ENCODE measurements at places on chromosomes 7 and 10.

- DNase-seq, result no peak
Measured at GRCh38 chr10:74786126-74786525, 40.3 kb upstream of the KAT6B start.

DNA sequence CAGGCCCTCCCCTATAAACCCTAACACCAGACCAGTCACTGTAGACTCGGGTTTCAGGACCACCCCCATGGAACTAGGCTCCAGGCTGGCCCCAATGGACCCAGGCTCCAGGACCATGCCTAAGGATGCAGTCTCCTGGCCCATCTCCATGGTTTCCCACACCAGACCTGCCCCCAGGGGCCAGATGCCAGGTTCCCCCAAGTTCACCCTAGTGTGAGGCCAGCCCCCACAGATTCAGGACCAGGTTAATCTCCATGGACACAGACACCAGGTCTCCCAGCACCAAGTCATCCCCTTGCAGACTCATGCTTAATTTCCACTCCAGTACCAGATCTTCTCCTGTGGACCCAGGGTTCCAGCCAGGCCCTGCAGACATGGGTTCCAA lies 103.8 kb upstream of the LANCL2 start:
- DNase-seq, result no peak

DNA sequence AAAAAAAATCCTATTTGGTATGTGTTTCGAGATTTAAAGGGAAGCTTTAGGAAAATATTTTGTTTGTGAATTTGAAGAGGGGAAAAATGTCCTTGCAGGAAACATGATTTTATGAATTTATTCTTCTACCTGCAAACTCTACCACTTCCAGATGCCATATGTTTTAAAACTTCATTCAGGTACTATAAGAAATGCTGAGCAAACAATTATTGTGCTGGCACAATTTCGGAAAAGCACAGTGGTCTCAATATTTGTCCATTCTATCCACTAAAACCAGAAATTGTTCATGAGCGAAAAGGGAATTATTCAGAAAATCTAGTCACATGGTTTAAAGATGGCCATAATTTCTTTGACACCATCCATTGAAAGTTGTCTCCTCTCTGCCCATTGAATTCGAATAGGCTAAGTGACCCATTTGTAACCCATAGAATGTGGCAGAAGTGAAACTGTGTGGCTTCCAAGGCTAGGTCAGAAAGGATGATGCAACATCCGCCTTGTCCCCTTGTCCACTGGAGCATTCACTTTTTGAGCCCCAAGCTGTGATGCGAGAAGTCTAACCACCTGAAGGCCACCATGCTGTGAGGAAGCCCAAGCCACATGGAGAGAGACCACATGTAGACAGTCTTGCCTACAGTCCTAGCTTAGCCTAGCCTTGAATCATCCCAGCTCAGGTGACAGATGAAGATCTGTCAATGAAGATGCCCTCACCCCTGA lies 189.8 kb upstream of the PRKCQ start:
- no peak for DNase-seq

GRCh38 chr7:47452295-47452694 lies 129.6 kb downstream of the TNS3 start:
- DNase-seq, result no peak

DNA sequence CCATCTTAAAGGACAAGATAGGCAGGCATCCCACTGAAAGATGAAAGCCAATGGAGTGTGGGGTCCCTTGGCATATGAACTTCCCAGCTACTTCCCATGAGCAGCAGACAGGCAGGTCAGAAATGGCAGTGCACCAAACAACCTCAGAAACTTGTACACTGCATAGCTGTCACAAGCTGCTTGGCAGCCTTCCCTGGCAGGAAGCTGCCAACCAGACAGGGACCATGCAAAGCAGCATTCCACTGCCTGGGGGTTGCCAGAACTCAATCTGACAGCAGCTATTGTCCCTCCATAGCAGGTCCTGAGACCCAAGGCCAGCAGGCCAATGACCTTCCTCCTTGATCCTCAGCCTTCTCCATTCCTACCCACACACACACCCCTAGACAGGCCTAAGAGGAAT lies 139.5 kb downstream of the PLCE1 start:
- no peak for DNase-seq

GRCh38 chr7:133556048-133556447 lies 303.2 kb downstream of the EXOC4 start:
- no peak for DNase-seq

GRCh38 chr7:100467638-100468373 lies 3.7 kb upstream of the SPACDR start:
- DNase-seq, result no peak

DNA sequence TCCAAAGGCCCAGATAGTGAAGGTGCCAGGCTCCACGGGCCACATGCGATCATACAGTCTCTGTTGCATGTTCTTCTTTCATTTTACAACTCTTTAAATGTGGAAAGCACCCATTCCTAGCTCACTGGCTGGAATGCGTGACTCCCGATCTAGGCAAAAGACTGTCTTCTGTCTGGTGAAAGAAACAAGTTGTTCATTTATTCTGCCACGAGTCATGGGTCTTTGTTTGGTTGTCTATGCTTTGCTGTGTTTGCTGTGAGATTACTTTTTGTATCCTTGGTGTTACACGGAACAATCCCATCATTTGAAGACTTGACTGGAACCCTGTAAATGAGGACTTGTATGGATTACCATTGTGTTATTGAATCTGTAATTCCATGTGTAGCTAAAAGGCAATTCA lies 41.9 kb downstream of the NPVF start:
- DNase-seq, result no peak

DNA sequence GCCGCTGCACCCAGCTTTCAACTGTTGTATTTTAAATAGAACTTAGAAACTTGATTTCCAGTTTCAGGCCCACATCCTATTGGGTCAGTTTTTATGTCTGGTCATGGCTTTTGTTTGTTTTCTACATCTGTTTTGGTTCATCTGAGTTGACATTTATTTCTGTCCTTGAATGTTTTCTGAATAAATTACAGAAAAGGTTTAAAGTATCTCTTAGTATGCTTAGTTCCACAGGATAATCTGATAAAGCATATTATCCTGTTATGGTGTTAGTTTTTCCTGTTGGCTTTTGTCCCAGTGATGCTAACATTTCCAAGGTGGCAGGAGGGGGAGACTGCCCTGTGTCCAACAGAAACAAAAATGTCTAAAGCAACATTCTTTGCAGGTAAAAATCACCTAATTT lies 733.2 kb downstream of the INHBA start:
- DNase-seq, result no peak

GRCh38 chr7:36151921-36152755 lies 916 bp upstream of the EEPD1 start:
- DNase-seq, result no peak

DNA sequence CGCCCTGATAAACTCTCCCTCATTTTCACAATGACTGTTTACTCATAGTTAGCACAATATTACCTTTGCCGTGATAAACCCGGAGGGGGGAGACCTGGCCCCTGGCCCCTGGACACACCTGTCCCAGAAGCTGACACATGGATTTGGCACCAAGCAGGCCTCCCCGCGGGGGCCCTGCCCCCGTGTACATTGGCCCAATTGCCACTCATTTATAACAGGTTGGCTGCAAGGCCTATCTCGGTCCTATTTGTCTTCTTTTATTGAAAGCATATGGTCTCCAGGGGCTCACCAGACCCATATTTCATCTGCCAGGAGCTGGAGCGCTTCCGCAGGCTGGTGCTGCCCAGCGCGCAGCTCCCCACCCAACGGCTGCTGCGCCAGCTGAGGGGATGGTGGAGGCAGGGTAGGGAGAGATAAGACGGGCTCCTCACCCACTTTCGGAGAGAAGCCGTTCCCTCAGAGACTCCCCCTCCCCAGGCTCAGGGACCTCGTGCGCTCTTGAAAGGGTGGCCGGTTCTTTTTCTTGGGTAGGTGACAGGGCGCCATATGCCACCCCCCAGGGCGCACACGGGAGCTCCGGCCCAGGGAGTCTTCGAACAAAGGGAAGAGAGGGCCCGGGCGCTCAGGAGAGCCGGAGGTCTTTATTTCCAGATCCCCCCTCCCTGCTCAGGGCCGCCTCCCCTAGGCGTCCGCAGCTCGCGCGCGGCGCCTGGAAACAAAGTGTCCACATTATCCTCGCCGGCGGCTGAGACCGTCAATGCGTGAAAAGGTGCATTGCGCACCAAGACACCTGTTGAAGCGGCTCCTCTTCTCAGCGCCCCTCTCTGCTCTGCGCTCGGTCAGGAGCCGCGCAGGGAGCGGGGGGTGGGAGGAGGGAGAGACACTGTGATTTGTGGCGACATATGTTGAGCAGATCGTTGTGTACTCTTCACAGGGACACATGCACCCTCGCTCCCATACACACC lies 4.3 kb upstream of the NEUROG3 start:
- no peak for DNase-seq

All from CD4-positive, alpha-beta T cell treated with Interleukin-21 for 1 hour (primary cell).